ENCODE measurements at places on chromosomes 7 and 10.

DNA sequence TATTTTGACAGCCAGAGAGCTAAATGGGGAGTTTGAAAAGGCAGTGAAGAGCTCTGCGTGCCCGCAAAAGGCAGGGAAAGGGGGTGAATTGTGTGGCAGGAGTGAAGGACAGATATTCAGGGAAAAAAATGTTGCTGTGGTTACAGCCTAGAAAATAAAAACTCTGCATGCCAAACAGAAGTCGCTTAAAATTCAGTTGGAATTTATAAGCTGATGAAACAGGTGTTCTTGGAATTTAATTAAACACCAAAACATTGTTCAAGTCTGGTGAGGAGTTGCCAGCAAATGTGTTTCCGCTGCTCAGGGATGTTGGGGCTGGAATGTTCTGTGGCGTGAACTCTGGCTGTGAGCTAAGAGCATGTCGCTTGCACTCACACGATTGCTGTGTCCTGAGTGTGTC lies 169.3 kb downstream of the ADRA2A start:
- no peak for DNase-seq

DNA sequence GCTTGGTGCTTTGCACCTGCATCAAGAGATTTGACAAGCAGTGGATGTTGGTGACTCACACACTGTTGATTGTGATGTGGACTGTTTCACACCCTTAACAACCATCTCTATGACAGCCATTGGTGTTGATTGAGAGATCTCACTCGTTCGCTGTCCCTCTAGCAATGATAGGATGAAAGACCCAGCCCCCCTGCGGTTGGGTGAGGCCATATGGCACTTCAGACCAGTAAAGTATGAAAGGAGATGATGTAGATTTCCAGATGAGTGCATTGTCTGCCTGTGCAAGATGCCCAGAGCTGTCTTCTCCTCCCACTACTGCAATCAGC lies 138.7 kb upstream of the PRR15 start:
- DNase-seq, result no peak

- no peak for DNase-seq
These were observed 66.4 kb upstream of the INSIG1 start for GRCh38 chr7:155231241-155231800.

DNA sequence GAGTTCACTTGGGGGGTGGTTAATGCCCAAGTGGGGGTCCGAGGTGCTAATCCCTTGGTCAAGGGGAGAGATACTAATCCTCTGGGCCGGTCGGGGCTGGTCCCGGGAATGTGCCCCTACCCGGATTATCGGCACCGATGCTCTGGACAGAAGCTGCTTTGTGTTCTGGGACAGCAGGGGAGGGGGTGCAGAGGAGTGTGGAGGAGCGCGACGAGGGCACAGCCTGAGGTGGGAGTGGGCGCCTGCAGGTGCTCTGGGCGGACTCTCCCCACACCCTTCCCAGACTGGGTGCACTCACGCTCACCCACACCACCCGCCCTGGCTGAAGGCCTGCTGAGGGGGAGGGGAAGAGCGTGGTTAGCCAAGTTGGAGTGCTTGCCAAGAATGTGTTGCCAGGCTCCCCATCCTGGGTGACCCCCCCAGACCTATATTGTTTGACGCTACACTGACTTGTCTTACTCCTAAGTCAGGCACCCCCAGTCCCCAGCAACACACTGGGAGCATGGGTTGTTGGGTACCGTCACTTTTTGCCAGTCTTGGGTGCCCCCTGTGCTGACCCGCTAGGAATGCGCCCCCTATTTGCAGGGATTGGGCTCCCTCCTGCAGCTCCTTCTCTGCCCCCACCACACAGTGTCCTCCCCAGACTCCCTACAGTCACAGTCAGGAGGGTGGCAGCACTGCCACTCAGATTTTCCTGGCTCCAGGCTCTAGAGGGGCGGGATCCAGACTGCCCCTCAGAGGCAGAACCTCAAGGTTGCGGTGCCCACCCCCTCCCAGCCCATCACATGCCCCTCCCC lies 1.2 kb downstream of the SLC4A2 start:
- no peak for DNase-seq

GRCh38 chr7:138962561-138963270 lies 18.5 kb downstream of the KIAA1549 start:
- DNase-seq, result no peak

DNA sequence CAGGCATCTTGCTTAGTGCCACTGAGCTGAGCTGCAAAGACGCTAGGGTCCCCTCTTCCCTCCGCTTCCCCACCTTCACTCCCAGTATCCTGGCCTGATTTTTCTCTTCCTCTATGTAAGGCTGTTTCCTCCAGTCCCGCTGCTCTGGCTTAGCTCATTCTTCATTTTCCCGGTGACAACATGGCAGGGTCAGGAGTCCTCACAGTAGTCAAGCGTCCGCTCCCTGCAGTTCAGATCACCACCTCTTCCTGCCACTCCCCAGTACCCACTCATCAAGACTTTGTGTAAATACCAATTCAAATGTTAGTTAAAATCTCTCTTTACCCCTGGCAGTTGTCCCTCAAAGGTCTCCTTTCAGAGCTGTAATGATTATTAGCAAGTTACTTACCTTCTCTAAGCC lies 650.4 kb upstream of the CELF2 start:
- DNase-seq, result no peak

- DNase-seq, result no peak
These were observed 57.8 kb downstream of the COL26A1 start for GRCh38 chr7:101420436-101420835.

GRCh38 chr7:111750878-111751277 lies 188.6 kb upstream of the IMMP2L start:
- DNase-seq, result no peak

DNA sequence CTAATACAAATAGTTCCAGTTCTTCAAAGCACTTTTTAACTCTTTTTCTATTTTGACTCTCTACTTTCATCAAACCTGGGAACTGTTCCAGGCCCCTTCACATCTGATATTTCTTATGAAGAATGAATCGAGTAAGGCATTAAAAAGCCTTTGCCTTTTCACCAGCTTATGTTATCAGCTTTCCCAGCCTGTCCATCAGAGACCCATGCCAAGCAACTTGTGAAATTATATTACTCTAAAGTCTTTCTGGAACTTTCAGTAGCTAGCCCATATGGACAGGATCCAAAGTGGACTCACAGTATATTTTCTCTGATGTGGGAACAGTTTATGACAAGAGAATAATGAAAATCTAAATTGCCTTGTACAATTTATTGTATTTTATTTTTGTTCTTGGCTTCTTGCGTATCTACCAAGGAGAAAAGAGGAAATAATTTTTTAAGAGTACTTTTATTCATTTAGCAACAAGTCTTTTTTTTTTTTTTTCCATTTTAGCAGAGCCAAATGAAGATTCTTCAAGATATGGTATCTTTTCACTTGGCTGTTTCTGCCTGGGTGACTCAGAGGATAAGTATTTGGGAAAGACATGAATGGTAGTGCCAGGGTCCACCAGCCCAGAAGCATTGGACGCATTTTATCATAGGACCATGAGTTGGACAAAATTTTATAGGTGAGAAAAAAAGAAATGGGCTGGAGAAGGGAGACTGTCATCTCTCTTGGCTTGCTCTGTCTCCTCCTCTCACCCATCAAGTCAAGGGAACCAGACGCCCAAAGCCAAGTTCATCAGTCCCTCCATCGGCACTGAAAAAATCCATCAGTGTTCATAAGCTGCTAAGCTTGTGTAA lies 195.8 kb upstream of the NEBL start:
- no peak for DNase-seq

DNA sequence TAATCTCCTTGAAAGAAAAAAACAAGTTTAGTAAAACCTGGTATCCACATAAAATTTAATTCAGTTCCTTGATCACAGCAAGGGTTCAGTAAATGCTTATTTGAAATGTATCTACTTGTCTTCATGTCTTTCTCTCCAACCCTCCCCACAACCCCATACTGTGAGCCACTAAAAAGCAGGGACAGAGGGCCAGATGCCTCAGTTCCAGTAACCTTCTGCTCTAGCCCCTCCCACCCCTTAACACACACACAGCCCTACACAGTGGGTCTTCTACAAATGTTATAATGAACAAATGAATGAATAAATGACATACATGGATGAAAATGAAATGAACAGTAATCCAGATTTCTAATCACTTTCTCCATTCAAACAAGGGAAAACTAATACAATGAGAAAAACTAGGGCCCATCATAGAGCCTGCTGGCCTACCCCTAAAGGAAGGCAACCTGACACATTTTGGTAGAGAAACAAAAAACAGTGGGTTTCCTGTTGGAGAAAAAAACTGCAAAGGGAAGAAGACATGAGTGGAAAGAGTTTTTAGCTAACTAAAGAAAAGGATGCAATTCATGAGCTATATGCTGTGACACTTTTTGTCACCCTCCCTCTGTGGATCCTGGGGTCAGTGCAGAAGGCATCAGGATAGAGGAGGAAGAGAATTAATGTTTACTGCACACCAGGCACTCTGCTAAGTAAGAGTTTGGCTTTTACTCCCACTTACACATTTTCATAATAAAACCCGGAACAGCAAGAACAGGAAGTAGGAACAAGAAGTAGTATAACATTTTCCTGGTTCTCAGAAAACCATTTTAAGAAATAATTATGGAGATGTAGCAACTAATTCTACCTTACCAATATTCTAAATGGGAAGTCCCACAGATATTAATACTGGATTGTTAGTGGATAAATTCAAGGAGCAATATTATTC lies 38.1 kb downstream of the ELMO1 start:
- DNase-seq, result no peak

- DNase-seq, result no peak
These were observed 13.4 kb downstream of the WDFY4 start for GRCh38 chr10:48697821-48698764.

GRCh38 chr7:149790146-149790548 lies 16.8 kb upstream of the ZNF467 start:
- DNase-seq, result no peak

DNA sequence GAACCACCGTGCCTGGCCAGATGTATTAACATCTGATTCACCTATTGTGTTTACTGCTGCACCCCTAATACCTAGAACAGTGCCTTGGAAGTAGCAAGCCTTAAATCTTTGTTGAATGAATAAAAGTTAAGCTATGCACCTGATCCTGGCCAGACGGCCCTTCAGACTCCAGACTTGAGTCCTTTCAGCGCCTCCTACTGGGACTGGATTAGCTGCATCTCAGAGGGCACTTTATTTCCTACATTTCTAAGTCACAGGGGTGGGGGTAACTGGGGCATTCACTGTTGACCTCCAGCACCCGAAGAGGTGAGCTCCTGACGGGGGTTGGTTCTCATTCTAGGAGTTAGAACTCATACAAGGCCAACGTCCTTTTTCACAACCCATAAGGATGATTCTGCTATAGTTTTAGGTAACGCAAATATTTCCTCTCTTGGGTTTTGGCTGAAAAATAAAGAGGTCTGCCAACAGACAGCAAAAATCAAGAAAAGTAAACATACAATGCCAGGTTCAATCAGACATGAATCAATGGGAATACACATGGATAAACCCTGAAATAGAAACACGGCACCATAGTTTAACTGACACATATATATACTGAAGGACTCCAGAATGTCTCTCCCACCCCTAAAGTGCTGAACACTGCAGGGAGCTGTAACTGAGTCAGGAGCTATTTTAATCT lies 48.0 kb upstream of the DLG5 start:
- no peak for DNase-seq

DNA sequence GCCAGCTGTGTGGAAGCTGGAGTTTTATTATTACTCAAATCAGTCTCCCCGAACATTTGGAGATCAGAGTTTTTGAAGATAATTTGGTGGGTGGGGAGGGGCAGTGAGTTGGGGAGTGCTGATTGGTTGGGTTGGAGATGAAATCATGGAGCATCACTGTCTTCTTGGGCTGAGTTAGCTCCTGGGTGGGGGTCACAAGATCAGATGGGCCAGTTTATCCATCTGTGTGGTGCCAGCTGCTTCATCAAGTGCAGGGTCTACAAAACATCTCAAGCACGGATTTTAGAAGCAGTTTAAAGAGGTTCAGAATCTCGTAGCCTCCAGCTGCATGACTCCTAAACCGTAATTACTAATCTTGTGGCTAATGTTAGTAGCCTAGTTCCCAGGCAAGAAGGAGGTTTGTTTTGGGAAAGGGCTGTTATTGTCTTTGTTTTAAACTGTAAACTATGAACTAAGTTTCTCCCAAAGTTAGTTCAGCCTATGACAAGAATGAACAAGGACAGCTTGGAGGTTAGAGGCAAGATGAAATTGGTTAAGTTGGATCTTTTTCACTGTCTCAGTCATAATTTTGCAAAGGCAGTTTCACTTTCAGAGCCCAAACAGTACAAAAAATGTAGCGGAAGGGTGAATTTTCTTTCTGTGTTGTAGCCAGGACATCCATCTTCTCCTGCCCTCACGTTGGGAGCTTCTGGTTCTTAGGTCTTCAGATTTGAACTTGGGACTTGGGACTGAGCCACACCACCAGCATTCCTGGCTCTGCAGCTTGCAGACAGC lies 43.1 kb downstream of the KLF6 start:
- no peak for DNase-seq

GRCh38 chr10:99854860-99855259 lies 72.4 kb downstream of the ABCC2 start:
- DNase-seq, result peak; percentile 31

DNA sequence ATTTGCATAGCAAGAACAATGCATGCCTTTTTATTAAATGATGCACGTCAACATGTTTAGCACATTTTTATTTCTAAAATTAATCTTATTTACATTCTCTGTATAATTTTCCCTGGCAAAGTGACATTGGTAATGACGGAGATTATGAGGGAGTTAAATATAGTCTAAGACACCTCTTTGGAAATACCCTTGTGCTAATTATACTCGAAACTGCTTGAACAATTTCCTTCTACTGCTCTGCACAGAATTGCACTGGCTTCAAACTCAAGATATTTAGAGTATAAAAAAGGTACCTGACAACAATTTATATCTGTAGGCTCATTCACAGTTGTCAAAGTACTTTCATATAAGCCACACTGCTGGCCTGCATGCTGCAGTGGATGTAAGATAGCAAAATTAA lies 602.7 kb downstream of the NXPH1 start:
- DNase-seq, result no peak
